ENCODE measurements at places on chromosomes 2 and 18. TPM values are rescaled to one million over a fixed set of nuclear protein-coding genes. Genes with fewer than 3 reads are reported as not detected.

- H3K27me3 ChIP-seq, result no peaks in the 10 kb centered on the region
- H3K36me3 ChIP-seq, result no peaks in the 10 kb centered on the region
- no peak overlapping the region for H3K4me3 ChIP-seq
- H3K27ac ChIP-seq, result peak overlapping the region; percentile 74
- no peak for DNase-seq
Observed at GRCh38 chr2:173230181-173230580, 124.5 kb upstream of the CDCA7 start.

- no peak for DNase-seq
- no peaks in the 10 kb centered on the region for H3K36me3 ChIP-seq
- H3K4me3 ChIP-seq, result no peak overlapping the region
- no peaks in the 10 kb centered on the region for H3K4me1 ChIP-seq
Observed at GRCh38 chr2:65999103-65999502, 435.8 kb upstream of the MEIS1 start.

DNA sequence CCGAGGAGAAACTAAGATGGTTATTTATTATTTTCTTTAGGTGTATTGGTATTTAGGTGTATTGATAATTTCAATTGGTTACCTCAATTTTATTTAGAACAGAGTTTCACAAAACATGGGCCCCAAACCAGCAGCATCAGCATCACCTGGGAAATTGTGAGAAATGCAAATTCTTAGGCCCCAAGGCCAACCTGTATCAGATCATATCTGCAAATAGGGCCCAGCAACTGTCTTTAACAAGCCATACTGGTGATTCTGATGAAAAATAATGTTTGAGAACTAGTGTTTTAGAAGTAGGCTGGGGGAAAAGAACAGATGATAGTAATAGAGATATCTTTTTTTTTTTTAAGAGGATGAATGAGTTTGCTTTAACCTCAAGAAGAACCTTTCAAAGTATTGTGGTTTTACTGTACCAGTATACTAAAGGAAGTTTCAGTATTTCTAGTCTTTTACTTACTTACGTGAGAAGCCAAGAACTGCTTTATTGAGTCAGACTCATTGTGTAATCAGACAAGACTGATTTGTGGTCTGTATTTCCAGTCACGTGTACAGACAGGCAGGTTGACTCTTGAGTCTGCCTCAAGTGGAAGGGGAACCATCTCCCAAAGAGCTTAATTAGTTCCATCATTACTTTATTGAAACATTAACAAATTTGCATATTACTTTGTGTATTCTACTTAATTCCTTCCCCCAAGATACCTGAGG is 60.4 kb upstream of the GAREM1 start:
- H3K4me1 ChIP-seq, result no peaks in the 10 kb centered on the region
- DNase-seq, result no peak
- no peak overlapping the region for H3K4me3 ChIP-seq

- no peaks in the 10 kb centered on the region for H3K36me3 ChIP-seq
- H3K27ac ChIP-seq, result no peak within 1 kb of the TSS
- H3K4me1 ChIP-seq, result no peaks in the 10 kb centered on the region
- no peak within 1 kb of the TSS for H3K4me3 ChIP-seq
- H3K27me3 ChIP-seq, result no peaks in the 10 kb centered on the region
Observed at GRCh38 chr2:126898636-126899035, at the start of gene TEX51. Gene TEX51 (plus strand): TSS chr2:126898890. CDS start chr2:126898919, 29 bp downstream.

- no peaks in the 10 kb centered on the region for H3K27me3 ChIP-seq
- H3K4me3 ChIP-seq, result no peak overlapping the region
- H3K36me3 ChIP-seq, result peaks cover 13% of the 10 kb centered on the region
- H3K27ac ChIP-seq, result no peak overlapping the region
Observed at GRCh38 chr18:9123520-9123919, 13.1 kb upstream of the ANKRD12 start.

- H3K36me3 ChIP-seq, result no peaks in the 10 kb centered on the region
- H3K4me3 ChIP-seq, result no peak overlapping the region
- no peak overlapping the region for H3K27ac ChIP-seq
- no peaks in the 10 kb centered on the region for H3K4me1 ChIP-seq
- H3K27me3 ChIP-seq, result no peaks in the 10 kb centered on the region
- DNase-seq, result no peak
Observed at GRCh38 chr18:72833471-72833870, 34.3 kb downstream of the NETO1 start.

DNA sequence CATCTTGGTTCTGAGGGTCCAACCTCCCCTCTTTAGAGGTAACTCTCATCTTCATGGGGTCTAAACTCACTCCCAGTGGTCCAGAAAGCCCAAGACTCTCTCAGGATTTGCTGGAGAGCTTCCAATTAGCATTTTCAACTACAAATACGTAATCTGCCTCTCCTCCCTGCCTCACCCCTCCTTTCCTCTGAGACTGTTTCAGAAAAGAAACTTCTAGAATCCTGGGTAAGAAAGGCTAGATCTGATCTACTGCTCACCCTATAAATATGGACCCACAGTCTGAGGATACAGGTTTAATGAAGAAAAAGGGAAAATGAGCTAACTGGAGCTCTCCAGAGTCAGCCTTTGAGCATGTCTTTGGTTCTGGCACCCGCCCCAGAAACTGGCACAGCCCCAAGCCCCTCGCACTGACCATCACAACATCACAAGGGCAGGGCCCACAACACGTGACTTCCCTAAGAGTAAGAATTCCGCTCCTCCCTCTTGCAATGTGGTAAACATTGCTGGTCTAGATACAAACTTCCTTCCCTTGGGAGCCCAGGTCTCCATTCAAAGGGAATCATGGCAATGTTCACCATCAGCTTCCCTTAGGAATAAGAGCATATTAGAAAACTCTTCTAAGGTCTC is 21.7 kb upstream of the IHH start:
- H3K27ac ChIP-seq, result no peak overlapping the region
- H3K36me3 ChIP-seq, result no peaks in the 10 kb centered on the region
- H3K27me3 ChIP-seq, result no peaks in the 10 kb centered on the region
- H3K4me1 ChIP-seq, result no peaks in the 10 kb centered on the region
- no peak for DNase-seq

DNA sequence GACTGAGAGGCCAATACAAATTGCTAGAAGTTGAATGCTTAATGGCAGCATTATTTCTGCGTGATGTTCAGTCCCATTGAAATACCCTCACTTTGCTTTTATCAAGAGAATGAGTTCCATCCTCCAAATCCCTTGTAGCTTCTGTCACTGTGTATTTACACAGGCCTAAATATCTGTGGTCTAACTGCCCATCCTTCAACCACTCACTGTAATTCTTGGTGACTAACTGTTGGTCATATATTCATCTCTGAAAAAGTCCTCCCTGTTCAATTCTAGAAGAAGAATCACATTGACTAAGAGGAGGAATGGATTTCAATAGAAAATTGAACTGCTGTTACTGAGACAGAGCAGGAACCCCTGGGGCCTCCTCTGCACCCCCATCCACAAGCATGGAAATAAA is 74.2 kb upstream of the L3MBTL4 start:
- no peak for DNase-seq
- H3K4me1 ChIP-seq, result no peaks in the 10 kb centered on the region
- H3K27ac ChIP-seq, result no peak overlapping the region
- no peak overlapping the region for H3K4me3 ChIP-seq
- no peaks in the 10 kb centered on the region for H3K27me3 ChIP-seq

- H3K4me1 ChIP-seq, result no peaks in the 10 kb centered on the region
- no peak for DNase-seq
- no peak overlapping the region for H3K4me3 ChIP-seq
- H3K27me3 ChIP-seq, result no peaks in the 10 kb centered on the region
Observed at GRCh38 chr2:146873646-146874259, 971.1 kb upstream of the ACVR2A start.

DNA sequence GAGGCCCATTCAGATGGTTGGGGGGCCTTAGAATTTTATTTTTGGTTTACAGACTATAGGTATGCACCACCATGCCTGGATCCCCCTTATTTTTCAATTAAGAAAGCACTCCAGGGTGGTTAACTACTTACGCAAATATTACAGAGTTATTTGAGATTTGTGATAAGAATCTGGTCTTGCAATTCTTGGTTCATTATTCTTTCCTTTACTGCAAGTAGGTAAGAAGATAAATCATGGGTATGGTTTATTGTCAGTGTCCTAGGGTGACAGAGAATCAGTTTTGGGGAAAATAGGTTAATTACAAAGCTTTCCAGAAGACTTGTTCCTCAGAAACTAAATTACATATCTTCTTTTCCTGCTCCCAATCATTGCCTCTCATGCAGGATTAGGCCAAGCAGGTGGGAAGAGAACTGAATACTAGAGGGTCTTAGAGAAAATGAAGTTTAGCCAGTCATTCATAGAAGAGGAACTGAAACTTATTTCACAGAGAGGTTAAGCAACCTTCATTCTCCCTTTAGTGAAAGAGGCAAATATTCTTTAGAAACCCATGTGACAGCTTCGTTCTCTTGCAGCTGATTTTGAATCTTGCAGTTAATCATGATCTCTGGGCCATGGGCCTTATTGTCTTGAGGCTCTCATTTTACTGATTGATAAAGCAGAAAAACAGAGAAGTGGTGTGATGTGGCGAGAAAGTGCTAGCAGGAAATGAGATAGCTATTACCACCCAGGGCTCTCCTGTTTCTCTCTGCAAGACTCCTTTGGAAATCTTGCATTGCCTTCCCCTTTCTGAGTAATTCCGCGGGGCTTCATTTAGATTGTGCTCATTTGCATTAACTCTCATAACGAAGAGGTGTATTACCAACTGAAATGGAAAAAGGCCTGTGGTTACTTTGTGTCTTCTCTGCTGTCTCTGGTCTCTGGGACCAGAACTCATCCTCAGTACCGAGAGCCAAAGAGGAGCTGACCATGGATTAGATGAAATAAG is 44.8 kb upstream of the ARHGAP25 start:
- no peaks in the 10 kb centered on the region for H3K4me1 ChIP-seq
- H3K4me3 ChIP-seq, result no peak overlapping the region
- no peaks in the 10 kb centered on the region for H3K36me3 ChIP-seq
- DNase-seq, result no peak

GRCh38 chr18:9594823-9595596 is 19.3 kb downstream of the PPP4R1 start:
- no peak for DNase-seq
- no peak overlapping the region for H3K27ac ChIP-seq
- H3K27me3 ChIP-seq, result no peaks in the 10 kb centered on the region
- no peaks in the 10 kb centered on the region for H3K36me3 ChIP-seq

GRCh38 chr2:172673056-172673683 is 62.5 kb upstream of the RAPGEF4 start:
- no peaks in the 10 kb centered on the region for H3K27me3 ChIP-seq
- DNase-seq, result peak; percentile 31
- no peak overlapping the region for H3K27ac ChIP-seq

DNA sequence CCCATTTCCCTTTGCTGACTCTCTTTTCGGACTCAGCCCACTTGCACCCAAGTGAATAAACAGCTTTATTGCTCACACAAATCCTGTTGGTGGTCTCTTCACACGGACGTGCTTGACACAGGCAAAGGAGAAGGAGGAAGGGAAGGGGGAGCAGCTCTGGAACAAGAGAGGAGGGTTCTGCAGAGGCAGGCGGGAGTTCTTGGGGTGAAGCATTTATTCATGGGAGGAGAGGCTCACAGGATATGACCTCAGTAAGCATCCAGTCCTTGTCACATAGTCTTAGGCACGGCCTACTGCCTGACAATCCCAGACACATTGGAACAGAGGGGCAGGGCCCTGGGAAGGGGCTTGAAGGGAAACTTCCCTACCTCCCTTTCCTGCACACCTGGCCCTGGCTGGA is 171.7 kb upstream of the HS6ST1 start:
- no peaks in the 10 kb centered on the region for H3K36me3 ChIP-seq
- H3K27ac ChIP-seq, result no peak overlapping the region
- H3K4me3 ChIP-seq, result no peak overlapping the region

DNA sequence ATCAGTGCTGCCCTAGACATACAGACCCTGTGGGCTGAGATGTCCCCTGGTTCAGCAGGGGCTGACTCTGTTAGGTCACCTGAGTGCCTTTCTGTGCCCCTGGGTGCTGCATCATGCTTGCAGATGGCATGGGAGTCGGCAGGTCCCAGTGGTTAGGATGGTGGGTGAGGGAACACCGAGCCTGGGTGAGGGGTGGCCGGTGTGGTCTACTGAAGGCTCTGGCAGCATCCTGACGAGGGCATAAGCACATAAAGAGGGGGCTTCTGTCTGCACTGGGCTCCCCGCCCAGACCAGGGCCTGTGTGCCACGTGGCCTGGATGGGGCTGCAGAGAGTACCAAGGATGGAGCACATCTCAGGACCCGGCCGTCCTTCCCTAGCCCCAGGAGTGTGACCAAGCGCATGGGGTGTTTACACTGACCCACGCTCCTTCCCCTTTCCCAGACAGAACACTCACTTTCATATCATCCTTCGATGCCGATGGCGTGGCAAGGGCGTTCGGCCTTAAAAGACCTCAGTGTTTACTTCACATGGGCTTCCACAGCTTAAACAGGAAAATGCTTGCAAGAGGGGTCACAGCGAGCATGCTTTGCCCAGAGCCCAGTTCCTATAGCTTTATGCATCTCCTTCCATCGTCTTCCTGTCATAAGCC is 115.1 kb downstream of the STPG4 start:
- H3K27ac ChIP-seq, result no peak overlapping the region
- H3K27me3 ChIP-seq, result no peaks in the 10 kb centered on the region
- DNase-seq, result no peak
- peaks cover 60% of the 10 kb centered on the region for H3K4me1 ChIP-seq

- H3K27me3 ChIP-seq, result no peaks in the 10 kb centered on the region
- H3K4me1 ChIP-seq, result no peaks in the 10 kb centered on the region
- H3K36me3 ChIP-seq, result no peaks in the 10 kb centered on the region
- no peak overlapping the region for H3K4me3 ChIP-seq
- no peak for DNase-seq
- H3K27ac ChIP-seq, result no peak overlapping the region
Observed at GRCh38 chr2:27863146-27863545, 27.0 kb downstream of the RBKS start.

Gene TNFAIP6
- total RNA-seq, result not detected

Gene MFSD2B
- total RNA-seq, result not detected

Gene CABYR
- total RNA-seq, result not detected

Gene ZEB2
- 48.0 TPM for total RNA-seq

Gene CERKL
- total RNA-seq, result not detected

Gene COL4A3
- total RNA-seq, result 59.7 TPM

Gene SATB2
- 1.9 TPM for total RNA-seq

Gene YPEL5
- 101 TPM for total RNA-seq

Gene TUBA4B
- not detected for total RNA-seq

Measured in thyroid gland (tissue), 4 donors.